ENCODE measurements at places on chromosomes 7 and 10. TPM values are rescaled to one million over a fixed set of nuclear protein-coding genes. Genes with fewer than 3 reads are reported as not detected.

The TMEM184A gene
- 0.49 TPM for total RNA-seq

The SPDYE1 gene
- total RNA-seq = not detected

The CD36 gene
- total RNA-seq = 8.9 TPM

The PALD1 gene
- total RNA-seq = 0.16 TPM

The ANKRD30A gene
- total RNA-seq = not detected

The AKR1C8 gene
- not detected for total RNA-seq

The AEBP1 gene
- total RNA-seq = 309 TPM

The HSPA12A gene
- total RNA-seq = 11.8 TPM

The SEMA4G gene
- 1.8 TPM for total RNA-seq

The LIPK gene
- not detected for total RNA-seq

The MBLAC1 gene
- 2.9 TPM for total RNA-seq

The ZPBP gene
- total RNA-seq = not detected

The BBS9 gene
- total RNA-seq = 26.8 TPM

The TLX1 gene
- total RNA-seq = not detected

The GJD4 gene
- 0.16 TPM for total RNA-seq

The NAT16 gene
- not detected for total RNA-seq

The DPP6 gene
- not detected for total RNA-seq

The IRF5 gene
- 0.16 TPM for total RNA-seq

The TEX36 gene
- 0.32 TPM for total RNA-seq

The CRTAC1 gene
- total RNA-seq = not detected

The SLC18A2 gene
- total RNA-seq = not detected

The PNLIPRP1 gene
- total RNA-seq = not detected

The ANKRD61 gene
- 0.16 TPM for total RNA-seq

The MLXIPL gene
- not detected for total RNA-seq

The MPP7 gene
- total RNA-seq = 0.16 TPM

The ACTL6B gene
- total RNA-seq = not detected

The VSTM2A gene
- not detected for total RNA-seq

The MYH16 gene
- not detected for total RNA-seq

The PON3 gene
- 2.2 TPM for total RNA-seq

The FXYD4 gene
- total RNA-seq = not detected

The PRPS1L1 gene
- total RNA-seq = not detected

The LRRC72 gene
- total RNA-seq = not detected

The FAM237B gene
- total RNA-seq = not detected

The ATP5MK gene
- 154 TPM for total RNA-seq

The IFIT1B gene
- under 0.01 TPM for total RNA-seq

The IGF2BP3 gene
- 7.6 TPM for total RNA-seq

The HACD1 gene
- total RNA-seq = 43.2 TPM

The CDH23 gene
- total RNA-seq = 0.24 TPM

The NFE2L3 gene
- 0.16 TPM for total RNA-seq

The MSANTD7 gene
- 13.6 TPM for total RNA-seq

All from hair follicle dermal papilla cell (primary cell).